ENCODE measurements at places on chromosomes 5 and 9.

- DNase-seq, result no peak
These were observed 19.6 kb upstream of the ENC1 start for GRCh38 chr5:74660140-74660539.

DNA sequence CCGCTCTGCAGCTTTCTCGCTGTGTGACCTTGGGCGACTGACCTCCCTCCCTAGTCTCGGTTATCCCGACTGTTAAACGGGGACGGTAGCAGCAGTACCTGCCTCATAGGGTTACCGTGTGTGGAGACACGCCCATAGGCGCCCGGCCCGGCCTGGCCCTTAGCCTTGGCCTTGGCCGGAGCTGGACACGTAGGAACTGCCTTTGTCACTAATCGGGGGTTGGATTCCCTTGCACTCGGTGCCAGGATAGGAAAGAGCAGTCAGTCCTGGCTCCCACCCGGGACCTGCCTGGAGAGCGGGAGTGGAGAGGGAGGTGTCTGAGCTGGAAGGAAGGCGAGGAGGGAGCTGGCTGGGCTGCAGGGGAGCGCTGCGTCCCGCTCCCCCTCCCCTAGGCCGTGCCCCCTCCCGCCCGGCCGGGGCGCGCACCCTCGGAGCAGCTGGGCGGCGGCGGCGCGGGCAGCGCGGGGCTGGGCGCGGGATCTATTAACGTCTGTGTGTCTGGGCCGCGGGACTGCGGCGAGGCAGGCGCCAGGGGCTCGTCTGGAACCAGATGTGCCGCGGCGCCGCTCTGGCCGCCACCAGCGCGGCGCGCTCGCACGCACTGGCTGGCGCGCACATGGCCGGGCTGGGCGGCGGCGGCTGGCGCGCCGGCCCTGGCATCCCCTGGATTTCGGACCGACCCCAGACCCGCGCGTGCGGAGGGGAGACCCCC, 31.7 kb downstream of the PRRX2 start:
- peak; percentile 31 for DNase-seq

GRCh38 chr9:129887334-129888292, 52.4 kb downstream of the USP20 start:
- DNase-seq, result no peak

DNA sequence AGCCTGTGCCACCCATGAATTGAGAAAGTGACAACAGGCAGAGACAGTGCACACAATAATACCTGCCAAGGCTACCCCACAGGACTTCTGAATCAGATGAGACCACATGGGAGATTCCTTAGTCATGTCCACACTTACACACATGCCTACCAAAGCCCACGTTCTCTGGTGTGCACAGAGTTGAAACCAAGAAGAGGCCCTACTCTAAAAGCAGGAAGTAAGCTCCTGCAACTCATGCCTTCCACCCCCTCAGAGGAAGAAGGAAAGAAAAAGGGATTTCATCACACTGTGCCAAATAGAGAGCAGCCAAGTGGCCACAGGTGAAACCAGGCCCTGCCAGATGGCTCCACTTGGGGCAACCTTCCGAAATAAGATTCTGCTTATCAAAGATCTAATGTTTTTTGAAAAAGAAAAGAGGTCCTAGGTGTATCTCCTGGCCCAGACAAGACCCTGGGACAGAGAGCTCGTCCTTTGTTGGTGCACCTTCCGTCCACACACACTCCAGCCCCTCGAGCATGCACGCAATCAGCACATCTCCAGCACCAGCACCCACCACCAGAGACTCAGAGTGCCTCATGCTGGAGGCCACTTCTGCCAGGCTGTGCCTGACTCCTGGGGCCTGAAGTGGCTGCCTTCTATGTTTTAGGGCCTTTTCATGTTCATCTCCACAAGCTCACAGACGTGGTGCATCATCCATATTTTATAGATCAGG, 114.6 kb upstream of the SPOCK1 start:
- no peak for DNase-seq

GRCh38 chr9:134405527-134405926, 79.3 kb downstream of the RXRA start:
- no peak for DNase-seq

GRCh38 chr5:159802661-159803060, 113.6 kb upstream of the ADRA1B start:
- no peak for DNase-seq

DNA sequence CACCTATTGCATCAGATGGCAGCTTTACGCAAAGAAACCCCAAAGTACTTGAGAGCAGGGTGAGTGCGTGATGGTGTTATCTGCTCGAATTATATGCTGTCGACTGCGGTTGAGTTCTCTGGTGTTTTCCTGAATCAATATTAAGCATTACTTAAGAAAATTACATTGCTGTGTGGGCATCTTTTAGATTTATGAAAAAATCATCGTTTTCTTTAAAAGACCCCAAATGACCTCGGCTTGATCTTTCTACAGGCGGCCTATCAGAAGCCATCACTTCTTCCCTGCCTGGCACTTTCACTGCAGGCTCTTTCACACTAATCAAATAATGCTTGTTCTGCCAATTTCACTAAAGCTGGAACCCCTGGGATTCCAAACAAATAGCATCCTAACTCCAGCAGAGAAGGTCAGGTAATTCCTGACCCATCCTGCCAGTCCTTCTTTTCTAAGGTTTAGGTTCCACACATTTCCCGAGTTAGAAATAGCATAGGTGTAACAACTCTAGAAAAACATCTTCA, 1.7 kb downstream of the UBE2QL1 start:
- no peak for DNase-seq

GRCh38 chr9:120919843-120920805, 6.5 kb downstream of the TRAF1 start:
- no peak for DNase-seq

- DNase-seq, result no peak
These were observed 13.2 kb upstream of the ADRA1B start for GRCh38 chr5:159903131-159903530.

- no peak for DNase-seq
These were observed 458.5 kb downstream of the TLR4 start for GRCh38 chr9:118162716-118163115.

- DNase-seq, result no peak
These were observed 11.1 kb upstream of the ORM1 start for GRCh38 chr9:114311571-114312512.

DNA sequence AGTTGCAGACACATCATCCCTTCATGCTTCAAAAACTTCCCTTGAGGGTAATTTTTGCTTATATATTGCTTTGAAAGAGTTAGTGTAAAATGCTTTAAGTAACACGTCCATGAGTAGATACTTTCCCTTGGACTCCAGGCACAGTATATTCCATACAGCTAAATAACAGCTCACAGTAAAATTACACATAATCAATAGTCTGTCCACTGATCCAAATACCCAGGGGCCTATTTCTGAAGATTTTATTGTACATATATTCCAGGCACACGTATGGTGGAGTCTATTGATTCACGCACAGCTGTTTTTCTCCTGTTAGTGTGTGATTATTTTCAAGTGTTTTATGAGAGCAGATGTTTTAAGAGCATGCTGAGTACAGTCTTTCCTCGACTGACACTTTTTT, 223.7 kb upstream of the GRAMD2B start:
- no peak for DNase-seq

GRCh38 chr9:272251-273213, 57.9 kb downstream of the DOCK8 start:
- DNase-seq, result no peak

DNA sequence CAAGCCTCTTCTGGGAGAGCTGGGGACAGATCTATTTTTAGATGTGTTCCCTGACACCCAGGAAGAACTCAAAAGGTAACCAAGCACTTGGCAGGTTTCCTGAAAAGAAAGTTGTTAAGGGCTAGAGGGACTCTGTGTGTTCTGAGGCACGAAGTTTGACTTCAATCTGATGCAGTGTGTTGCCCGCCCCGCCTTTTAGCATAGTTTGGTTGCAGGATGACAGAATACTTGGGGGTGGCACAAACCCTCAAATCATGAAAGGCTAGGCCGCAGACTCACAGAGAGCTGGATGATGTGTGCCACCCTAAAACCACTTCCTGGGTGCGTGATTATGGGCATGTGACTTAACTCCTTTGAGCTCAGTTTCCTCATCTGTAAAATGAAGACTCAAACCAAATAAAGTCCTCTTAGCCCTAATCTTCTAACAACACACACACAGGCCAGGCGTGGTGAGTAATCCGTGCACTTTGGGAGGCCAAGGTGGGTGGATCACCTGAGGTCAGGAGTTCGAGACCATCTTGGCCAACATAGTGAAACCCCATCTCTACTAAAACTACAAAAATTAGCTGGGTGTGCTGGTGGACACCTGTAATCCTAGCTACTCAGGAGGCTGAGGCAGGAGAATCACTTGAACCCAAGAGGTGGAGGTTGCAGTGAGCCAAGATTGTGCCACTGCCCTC, 12.8 kb upstream of the NDFIP1 start:
- DNase-seq, result no peak

GRCh38 chr5:57035955-57036354, 84.0 kb upstream of the MIER3 start:
- DNase-seq, result no peak

GRCh38 chr9:105255421-105255820, 11.0 kb downstream of the SLC44A1 start:
- no peak for DNase-seq

- DNase-seq, result no peak
These were observed 264.4 kb upstream of the GAS1 start for GRCh38 chr9:87211669-87212068.

DNA sequence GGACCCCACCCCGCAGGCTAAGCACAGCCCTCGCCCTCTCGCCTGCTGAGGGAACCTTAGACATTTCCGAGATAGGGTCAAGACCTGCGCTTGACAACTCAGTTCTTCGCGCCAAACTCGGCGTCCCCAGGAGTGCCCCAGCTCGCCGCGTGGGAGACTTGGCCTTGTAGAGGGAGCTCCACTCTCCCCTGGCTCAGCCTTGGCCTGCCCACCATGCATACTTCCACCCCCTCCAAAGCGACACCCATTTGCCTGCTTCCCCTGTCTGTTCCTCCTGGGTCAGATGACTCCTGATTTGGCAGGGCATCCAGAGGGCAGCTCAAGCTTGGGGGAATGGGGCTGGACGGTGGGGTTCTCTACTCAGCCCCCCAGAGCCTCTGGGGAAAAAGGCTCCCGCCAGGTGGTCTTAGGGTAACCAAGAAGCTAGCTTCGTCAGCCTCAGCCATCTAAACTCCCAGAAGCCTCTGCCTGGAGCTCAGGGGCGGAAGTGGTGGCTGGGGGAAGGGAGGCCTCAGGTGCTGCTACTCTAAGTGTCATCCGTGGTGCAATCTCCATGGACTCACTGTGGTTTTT, 560 bp downstream of the DOCK2 start:
- no peak for DNase-seq

DNA sequence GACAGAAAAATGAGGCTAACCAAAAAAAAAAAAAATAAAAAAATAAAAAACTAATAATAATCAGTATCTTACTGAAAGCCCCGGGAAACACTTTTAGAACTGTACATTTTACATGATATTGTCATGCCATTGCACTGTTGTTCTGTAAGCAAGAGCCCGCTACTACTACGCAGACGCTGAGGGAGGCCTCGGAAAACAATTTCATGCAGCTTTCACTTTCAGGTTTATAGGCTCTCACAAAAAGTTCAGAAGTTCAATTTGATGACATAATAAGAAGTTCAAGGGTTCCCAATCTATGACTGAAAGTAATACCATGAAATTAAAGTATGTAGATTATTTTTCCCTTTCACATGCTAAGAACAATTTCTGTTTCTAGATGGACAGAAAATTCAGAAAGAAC, 318.3 kb upstream of the ITGA1 start:
- no peak for DNase-seq

GRCh38 chr5:127228540-127229184, 61.9 kb upstream of the MEGF10 start:
- DNase-seq, result no peak

DNA sequence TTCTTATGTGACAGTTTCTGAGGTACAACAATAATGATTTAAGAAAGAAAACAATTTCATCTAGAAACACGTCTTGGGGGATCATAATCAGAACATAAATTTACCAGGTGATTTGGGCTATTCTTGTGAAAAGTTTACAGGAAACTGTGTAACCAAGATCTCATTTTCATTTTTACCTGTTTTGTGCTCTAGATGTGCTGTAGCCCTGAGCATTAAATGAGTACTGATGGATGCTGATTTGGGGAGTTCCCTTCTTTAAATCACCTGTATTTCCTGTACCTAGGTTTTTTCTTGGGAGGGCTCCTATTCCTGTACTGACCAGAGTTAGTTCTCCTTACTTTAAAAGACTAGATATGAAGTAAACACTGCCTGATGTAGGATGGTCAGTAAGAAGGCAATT, 12.7 kb downstream of the MATR3 start:
- no peak for DNase-seq

DNA sequence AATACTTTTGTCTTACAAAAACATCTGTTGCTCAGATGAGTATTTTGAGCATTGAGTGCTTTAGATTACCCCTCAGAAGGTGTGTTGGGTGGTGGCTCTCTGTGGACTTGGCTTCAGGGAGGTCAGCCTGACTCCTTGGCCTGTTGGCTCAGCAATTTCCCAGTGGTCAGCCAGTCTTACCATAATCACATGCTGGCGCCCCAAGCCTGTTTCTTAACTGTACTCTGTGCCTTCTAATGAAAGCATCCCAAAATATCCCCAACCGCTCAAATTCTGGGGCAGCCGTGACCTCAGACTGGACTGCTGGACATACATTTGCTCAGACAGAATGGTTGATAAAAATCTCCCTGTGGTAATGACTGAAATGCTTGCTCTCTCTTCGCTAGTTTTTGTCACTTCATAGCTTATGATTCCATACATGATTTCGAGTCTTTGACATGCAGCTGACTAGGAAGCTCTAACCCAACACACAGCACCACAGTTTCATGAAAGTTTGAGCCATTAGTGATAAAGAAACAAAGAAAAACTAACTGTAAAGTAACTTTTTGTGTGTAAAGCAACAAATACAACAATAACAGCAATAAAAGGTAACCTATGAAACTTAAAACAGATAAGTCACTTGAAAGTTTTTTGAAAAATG, 562.2 kb upstream of the MEF2C start:
- DNase-seq, result no peak

DNA sequence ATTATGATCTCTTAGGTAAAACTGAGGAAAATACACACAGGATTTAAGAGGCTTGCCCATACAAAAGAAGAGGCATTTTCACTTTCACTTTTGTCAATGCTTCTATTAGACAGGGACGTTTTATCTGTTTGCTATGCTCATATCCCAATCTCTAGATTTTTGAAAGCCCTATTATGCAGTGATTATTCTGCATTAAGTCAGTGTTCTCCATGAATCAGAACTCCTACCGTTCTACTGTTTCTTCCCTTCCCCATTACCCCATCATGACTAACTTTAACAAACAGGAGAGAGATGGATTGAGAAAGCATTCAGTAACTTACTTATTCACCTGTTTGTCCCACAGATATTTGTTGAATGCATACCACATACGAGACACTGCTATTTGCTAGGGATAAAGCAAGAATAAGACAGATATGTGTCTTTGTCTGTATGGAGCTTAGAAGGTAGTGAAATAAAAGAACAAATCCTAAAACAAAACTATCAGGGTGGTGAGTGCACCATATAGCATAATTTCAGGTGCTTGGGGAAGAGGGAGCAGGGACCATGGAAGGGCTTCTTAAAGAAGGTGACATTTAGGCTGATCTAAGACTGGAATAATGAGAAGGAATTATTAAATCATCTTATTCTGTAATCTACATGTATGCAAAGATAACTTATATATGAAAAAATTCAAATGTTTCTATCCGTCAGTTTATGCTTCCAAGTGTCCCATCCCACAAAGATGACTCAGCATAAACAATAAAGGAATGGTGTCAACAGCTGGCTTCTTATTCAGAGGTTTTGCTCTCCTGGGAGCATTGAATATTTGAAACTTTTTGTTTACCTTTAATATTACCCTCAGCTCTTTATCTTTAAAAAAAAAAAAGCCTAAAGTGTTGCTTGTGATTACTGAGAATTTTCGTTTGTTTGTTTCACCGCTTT, 328.1 kb downstream of the HINT1 start:
- peak; percentile 2 for DNase-seq

Data from skin of body (tissue), 3 donors.